ENCODE measurements at places on chromosomes 6 and 20. TPM values are rescaled to one million over a fixed set of nuclear protein-coding genes. Genes with fewer than 3 reads are reported as not detected.

GRCh38 chr6:124040655-124041054, 237.0 kb downstream of the NKAIN2 start:
- no peaks in the 10 kb centered on the region for H3K4me1 ChIP-seq
- no peaks in the 10 kb centered on the region for H3K36me3 ChIP-seq
- no peak overlapping the region for H3K27ac ChIP-seq
- DNase-seq = no peak
- no peak overlapping the region for H3K4me3 ChIP-seq

DNA sequence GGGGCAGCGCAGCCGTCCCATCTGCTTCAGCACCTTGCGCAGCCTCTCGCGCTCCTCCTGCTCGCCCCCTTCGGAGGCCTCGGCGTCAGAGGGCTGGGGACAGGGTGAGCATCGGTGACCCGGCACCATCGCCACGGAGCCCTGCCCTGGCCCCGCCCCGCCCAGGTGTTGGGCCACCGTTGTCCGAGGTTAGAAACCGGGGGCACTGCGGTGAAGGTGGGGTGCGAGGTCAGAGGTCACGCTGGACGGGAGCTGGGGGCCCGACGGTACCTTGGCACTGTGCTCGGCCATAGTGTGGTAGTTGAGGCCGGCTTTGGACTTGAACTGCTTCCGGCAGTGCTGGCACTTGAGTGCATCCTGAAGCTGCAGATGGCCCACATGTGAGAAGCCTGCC, 6.4 kb downstream of the ZNF512B start:
- no peaks in the 10 kb centered on the region for H3K27me3 ChIP-seq
- H3K4me1 ChIP-seq = no peaks in the 10 kb centered on the region
- no peak for DNase-seq
- peaks cover 38% of the 10 kb centered on the region for H3K36me3 ChIP-seq
- H3K27ac ChIP-seq = no peak overlapping the region

GRCh38 chr6:36204068-36204753, 7.7 kb downstream of the BRPF3 start:
- H3K4me1 ChIP-seq = no peaks in the 10 kb centered on the region
- DNase-seq = no peak
- H3K36me3 ChIP-seq = peaks cover 76% of the 10 kb centered on the region
- no peaks in the 10 kb centered on the region for H3K27me3 ChIP-seq
- H3K4me3 ChIP-seq = no peak overlapping the region

GRCh38 chr20:58709703-58710039, 17.1 kb downstream of the NPEPL1 start:
- no peak overlapping the region for H3K4me3 ChIP-seq
- H3K4me1 ChIP-seq = no peaks in the 10 kb centered on the region
- peaks cover 4% of the 10 kb centered on the region for H3K36me3 ChIP-seq
- H3K27me3 ChIP-seq = no peaks in the 10 kb centered on the region
- H3K27ac ChIP-seq = no peak overlapping the region
- peak; percentile 40 for DNase-seq

- DNase-seq = no peak
- no peak overlapping the region for H3K4me3 ChIP-seq
- no peak overlapping the region for H3K27ac ChIP-seq
- H3K27me3 ChIP-seq = no peaks in the 10 kb centered on the region
- H3K36me3 ChIP-seq = no peaks in the 10 kb centered on the region
Observed at GRCh38 chr20:43812216-43812615, 85.4 kb upstream of the GTSF1L start.

DNA sequence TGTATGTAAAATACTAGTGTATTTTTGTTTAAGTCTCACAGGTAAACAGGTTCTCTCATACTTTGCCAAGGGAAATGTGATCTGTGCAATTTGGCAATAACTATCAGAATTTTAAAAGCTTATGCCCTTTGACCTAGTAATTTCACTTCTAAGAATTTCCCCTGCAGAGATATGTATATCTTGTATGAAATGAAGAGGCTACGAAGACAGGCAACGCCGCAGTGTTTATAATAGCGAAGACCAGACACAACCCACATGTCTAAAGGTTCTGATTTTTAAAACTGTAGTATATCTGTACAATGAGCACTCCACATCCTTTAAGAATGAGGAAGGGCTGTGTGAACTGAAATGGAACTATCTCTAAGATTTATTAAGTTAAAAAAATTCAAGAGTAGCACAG, 7.5 kb downstream of the TRAF3IP2 start:
- H3K36me3 ChIP-seq = no peaks in the 10 kb centered on the region
- H3K27ac ChIP-seq = peak overlapping the region; percentile 32
- no peak overlapping the region for H3K4me3 ChIP-seq
- H3K27me3 ChIP-seq = no peaks in the 10 kb centered on the region
- H3K4me1 ChIP-seq = peaks cover 63% of the 10 kb centered on the region
- no peak for DNase-seq

- H3K4me1 ChIP-seq = peaks cover 19% of the 10 kb centered on the region
- H3K36me3 ChIP-seq = no peaks in the 10 kb centered on the region
- H3K27me3 ChIP-seq = no peaks in the 10 kb centered on the region
- H3K4me3 ChIP-seq = no peak overlapping the region
- no peak overlapping the region for H3K27ac ChIP-seq
Observed at GRCh38 chr6:167703347-167703746, 123.4 kb upstream of the AFDN start.

DNA sequence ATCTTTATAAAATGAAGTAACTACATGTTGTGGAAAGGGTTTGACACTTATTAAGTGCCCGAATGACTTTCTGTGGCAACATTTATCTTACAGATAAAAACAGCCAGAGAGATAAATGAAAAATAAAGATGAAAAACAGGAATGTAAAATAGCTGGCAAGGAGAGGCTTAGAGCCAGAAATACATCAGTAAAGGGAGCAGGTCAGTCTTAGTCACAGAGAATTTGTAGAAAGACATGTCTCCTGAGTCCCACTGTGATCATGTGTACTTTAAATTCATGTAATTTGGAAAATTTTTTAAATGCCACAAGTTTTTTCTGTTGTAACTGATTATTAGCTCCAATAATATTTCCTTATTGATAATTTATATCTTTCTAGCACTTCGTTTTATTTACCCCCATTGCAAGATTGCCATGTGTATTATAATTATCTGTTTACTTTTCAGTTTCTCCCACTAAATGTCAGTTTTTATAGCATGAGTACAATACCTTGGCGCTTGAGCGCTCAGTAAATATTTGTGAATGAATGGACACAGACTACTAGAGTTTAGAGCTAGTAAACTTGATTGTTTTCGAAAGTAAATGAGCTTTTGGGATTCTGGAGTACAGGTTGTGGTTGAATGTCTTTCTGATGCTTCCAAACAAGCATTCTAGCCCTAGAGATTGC, 15.2 kb downstream of the TAB2 start:
- no peaks in the 10 kb centered on the region for H3K36me3 ChIP-seq
- no peak for DNase-seq
- peaks cover 66% of the 10 kb centered on the region for H3K4me1 ChIP-seq
- no peak overlapping the region for H3K4me3 ChIP-seq
- H3K27ac ChIP-seq = no peak overlapping the region
- no peaks in the 10 kb centered on the region for H3K27me3 ChIP-seq

- H3K4me3 ChIP-seq = peak overlapping the region; percentile 77
- DNase-seq = no peak
- H3K4me1 ChIP-seq = peaks cover 31% of the 10 kb centered on the region
- H3K36me3 ChIP-seq = peaks cover 11% of the 10 kb centered on the region
Observed at GRCh38 chr6:28267695-28268059, 734 bp downstream of the ZSCAN26 start.

DNA sequence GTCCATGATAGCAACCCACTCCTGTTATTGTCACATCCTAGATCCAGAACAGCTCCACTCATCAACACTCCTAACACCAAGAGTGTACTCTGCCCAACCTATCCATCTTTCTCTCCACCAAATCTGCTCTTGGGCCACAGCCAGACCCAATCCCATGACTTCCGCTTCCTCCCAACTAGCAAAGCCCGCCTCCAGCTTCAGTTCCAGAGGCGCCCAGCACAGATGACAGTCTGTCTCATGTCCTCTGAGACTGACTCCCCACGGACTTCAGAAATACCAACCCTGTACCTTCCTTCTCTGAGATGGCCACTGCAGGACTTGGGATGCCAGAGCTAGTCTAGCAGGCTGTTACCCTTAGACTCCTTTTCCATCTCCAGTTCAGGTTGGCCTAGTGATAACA, 48.6 kb downstream of the DTNBP1 start:
- H3K36me3 ChIP-seq = peaks cover 2% of the 10 kb centered on the region
- no peaks in the 10 kb centered on the region for H3K4me1 ChIP-seq
- no peak overlapping the region for H3K27ac ChIP-seq
- no peaks in the 10 kb centered on the region for H3K27me3 ChIP-seq

Gene ATP6V1G2
- total RNA-seq = 6.0 TPM

Gene HTR1B
- not detected for total RNA-seq

Gene CLVS2
- not detected for total RNA-seq
